Stimulated activated memory B cell treated with anti-CD40 and anti-IgM and Interleukin-4, amounts not matched to agents 10 μg/mL and 1 μg/mL and 100 μg/mL, for 72 hours (primary cell): ENCODE measurements at places on chromosomes 11 and 22.

DNA sequence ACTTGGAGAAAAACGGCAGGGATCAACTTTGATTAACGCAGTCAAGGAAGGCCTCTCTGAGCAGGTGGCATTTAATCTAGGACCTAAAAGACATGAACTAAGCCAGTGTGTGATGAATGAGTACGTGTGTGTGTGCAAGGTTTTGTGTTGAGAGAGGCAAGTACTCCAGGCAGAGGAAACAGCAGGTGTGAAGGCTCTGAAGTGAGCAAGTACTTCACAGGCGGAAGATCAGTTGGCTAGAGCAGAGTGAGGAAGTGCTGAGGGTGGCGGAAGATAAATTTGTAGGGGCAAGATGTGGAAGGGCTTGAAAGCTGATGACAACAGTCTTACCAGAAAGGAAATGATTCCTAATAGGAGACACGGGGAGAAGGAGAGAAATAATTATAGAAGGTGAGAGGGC is 6.8 kb downstream of the APIP start:
- ATAC-seq: no peak

DNA sequence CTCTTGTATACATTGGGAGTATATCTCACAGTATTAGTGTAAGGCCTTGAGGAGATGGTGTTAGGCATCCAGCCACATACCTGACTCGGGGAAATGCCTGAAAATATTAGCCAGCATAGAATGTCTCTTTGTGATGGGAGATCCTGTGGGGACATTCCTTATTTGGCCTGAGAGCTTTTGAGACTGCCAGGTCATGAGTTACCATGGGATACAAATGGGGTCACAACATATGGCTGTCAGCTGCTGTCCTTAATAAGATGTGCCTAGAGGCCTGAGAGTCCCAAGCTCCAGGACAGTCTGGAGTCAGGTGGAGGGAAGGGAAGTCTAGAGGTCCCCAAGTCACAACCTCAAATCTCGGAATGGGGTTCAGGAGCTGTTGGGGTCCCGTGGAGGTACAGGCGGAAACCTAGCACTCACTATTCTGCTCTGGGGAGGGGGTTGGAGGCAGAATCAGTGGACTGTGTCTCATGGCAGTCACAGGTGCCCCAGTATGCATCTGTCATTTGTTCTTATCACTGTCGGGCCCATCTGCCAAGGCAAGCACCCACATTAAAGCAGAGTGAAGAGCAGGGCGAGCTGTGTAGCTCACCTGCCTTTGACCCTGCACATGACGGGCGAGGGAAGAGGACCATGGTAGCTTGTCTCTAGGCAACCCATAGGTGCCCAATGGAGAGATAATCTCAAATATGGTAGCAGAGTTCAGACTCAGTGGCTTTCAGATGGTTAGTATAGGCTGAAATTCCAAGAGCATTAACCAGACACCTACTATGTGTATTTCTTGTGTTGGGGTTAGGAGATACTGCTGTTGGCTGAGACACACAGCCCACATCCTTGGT is 29.9 kb downstream of the KCNQ1OT1 start:
- no peak for ATAC-seq

- no peak for ATAC-seq
Measured at GRCh38 chr11:8785457-8785856, 102.9 kb downstream of the RPL27A start.

GRCh38 chr11:73198677-73199076 is 19.4 kb upstream of the P2RY2 start:
- ATAC-seq: no peak

DNA sequence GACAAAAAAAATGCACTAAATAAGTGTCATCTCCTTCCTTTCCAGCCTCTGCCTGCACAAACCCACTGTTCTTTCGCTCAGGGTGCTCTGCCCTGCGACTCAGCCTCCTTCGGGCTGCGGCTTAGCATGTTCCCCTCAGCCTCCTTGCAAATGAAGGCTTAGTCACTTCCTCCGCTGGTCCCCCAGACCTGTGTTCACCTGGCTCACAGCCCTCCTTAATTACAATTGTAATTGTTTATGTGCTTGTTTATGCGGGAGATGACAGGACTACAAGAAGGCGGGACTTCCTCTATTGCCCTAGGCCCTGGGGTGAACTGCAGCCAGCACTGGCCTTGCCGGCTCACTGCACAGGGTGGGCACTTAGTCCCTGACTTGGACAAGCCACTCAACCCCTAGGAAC is 303.6 kb downstream of the KIRREL3 start:
- ATAC-seq: no peak

DNA sequence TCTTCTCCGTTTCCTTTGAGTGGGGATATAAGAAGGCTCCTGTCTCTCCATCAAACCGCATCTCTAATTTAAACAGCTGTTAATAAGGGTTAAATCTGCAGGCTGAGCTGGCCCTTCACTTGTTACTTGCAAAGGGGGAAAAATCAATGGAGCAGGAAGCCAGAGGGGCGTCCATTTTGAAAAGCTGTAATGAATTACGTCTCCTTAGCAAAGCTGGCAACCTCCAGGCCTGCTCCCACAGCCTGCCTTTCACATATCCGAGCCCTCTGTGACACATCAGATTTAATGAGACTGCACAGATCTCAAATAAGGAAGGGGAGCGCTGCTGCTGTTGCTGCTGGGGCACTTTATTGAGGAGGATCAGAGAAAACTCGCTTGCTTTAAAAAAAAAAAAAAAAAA is 320.8 kb downstream of the BLID start:
- no peak for ATAC-seq
